ENCODE measurements at places on chromosomes 2 and 18.

- no peak for DNase-seq
These were observed 22.5 kb downstream of the HJURP start for GRCh38 chr2:233831861-233832260.

DNA sequence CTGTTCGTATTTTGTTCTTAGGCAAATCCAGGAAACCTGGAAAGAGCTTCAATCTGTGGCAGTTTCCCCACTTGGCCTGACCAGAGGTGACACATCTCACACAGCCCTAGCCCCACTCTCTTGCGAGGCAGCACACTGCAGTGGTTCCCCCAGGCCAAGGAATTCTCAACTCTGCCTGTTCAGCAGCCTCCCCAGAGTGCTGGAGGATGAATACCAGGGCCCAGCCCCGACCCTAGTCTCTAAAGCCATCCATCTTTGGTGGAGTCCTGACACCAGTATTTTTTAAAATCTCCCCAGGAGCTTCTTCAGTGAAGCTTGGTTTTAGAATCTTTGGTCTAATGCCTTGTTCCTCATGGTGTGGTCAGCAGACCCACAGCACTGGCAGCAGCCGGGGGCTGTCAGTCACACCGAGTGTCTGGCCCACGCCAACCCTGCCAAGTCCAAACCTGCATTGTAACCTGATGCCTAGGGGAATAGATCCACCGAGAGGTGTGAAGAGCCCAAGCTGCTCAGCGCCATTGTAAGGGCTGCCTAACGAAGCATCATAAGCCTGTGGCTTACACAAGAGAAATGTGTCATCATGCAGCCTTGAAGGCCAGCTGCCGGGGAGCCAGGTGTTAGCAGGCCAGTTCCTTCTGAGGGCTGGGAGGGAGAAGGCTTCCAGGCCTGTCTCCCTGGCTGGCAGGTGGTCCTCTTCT is 428.7 kb upstream of the ID2 start:
- DNase-seq, result no peak

DNA sequence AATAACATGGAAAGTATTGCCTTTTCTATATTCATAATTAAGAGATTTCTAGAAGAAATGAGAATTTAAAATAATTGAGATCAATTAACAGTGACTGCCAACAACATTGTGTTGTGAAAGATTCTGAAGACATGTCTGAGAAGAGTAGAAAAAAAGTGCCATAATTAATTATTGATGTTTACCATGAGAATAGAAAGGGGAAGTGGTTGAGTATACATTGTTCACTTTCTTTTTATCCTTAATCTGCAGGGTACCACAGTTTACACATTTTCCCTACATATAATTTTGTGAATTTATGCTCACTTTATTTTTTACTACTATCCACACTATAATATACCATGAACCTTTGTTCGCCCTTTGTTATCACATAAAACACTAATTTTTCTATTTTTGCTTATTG is 47.1 kb upstream of the UBE2E3 start:
- no peak for DNase-seq

DNA sequence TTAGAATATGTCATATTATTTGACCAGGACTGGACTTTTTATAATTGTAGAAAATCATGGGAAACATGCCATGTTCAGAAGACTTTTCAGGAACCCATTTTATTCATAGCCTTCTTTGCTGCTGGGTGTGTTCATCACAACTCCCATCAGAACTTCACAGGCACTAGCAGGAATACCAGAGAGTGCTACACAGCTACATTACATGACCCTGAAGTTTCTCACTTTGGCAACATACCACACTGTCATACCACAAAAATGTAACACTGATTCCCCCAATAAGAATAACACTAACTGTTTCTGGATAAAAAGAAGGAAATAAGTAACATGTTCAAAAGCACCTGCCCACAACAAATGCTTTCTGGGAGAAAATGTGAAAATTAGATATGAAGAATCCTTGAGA is 405.4 kb downstream of the CDH2 start:
- no peak for DNase-seq

DNA sequence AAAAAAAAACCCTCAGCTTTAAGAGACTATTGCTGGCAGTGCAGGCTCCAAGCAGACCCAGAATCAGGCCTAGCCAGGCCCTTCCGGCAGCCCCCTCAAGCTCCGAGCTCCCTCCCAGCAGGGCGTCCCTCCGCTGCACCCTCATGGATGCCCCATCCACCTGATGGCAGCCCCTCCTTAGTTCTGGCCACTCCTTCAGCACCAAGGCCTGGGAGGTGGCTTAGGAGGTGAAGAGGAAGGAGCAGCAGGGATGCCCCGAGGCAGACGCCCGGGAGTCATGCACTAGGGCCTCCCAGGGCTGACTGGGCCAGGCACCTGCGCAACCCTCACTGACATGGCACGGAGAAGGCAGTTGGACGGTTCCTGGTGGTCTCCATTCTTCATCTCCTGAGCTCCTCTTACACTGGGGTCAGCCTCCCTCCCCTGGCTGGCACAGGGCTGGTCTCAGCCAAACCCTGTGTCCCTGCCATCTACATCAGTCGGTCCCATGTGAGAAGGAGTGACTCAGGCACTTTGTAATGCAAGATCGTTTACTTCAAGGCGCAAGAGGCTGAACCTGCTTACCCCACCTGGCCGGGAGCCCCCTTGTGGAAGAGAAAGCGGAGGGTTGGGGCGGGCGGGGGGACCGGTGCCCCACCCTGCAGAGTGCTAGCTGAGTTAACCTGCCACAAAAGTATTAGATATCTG is 53.5 kb upstream of the ID2 start:
- DNase-seq, result no peak

- no peak for DNase-seq
These were observed 11.0 kb upstream of the KYNU start for GRCh38 chr2:142866426-142866825.

DNA sequence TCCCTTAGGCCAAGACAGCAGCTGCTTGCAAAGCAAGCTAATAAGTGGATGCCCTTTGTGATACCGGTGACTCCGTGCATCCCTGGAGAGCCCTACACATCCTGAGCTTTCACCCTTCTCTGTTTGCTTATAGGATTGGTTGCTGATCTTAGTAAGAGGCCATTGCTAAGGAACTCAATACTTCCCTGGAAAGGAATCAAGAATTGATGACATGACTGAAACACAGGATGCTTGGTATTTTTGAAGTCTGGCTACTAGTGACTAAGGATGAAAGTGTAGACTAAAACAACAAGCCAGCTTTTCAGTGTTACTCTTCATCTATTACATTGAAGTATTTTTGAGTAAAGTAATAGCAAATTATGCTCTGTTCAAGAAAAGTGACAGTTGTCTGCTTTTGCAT is 123.0 kb upstream of the SERPINE2 start:
- no peak for DNase-seq

DNA sequence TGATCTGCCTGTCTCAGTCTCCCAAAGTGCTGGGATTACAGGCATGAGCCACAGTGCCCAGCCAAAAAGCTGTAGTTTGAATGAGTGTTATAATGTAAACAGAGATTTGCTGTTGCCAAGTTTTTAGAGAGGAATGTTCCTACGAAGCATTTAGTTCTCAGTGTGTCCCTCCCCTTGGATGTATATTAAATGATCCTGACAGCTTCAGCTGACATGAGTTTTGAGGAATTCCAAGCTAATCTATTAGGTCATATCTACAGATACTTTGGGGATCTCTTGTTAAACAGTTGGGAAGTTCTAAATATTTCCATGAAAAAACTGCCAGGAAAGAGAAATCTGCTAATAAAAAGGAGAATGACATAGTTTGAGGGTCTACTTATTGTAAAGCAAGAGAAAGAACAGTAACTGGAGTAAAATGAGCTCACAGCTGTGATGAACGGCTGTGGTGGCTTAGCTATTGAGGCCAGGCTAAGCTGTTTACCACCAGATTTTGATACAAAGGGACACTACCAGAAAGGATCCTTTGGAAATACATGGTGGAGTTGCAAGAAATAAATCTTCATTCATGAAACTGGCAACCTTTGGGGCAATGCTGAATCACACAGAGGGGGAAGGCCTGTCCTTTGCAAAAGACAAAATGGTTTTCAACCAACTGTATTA is 2.6 kb upstream of the STON1 start:
- no peak for DNase-seq

GRCh38 chr2:149422337-149422990 is 92.1 kb downstream of the LYPD6 start:
- DNase-seq, result no peak

DNA sequence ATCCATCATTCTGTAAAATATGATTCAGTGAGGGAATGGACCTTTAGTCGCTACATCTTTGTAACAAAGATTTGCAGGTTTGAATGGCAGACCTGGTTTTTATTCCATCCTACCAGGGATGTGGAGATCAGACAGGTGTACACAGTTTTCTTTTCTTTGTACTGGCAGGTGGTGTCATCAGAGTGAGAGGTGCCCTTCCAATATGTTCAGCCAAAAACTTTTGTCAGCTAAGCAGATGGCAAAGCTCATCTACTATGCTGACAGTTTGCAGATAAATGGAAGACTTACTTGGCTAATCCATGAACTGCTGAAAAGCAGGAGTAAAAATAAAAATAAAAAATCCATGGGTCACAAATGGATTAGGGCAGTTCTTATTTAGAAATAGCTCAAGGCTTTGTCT is 185.5 kb upstream of the DOK6 start:
- DNase-seq, result no peak

- DNase-seq, result peak; percentile 47
These were observed 13.3 kb downstream of the CD28 start for GRCh38 chr2:203719456-203720410.

- DNase-seq, result no peak
These were observed 88.3 kb upstream of the SALL3 start for GRCh38 chr18:78891185-78891762.

DNA sequence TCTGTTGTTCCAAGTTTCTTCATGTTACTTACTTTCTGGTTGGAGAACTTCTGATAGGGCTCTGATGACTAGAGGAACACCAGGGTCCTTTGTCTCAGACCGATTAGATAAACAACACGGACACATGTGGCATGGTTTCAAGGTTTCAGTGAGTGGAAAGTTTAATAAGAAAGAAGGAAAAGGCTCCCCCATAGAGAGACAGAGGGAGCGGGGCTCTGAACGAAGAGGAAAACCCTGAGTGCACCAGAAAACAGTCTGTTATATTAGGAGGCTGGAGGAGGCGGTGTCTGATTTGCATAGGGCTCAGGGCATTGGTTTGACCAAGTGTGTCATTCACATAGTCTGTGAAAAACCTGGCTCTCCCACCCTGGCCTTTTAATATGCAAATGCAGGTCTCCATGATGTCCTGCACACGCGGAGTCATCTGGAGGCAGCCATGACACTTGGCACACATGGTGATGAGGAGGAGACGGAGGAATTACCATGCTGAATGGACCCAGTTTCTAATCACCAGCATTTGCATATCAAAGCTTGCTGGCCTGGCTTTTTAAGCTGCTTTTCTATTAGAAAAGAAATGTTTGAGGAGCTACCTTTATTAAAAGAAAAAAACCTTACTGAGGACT is 94.2 kb downstream of the PTPN4 start:
- no peak for DNase-seq

DNA sequence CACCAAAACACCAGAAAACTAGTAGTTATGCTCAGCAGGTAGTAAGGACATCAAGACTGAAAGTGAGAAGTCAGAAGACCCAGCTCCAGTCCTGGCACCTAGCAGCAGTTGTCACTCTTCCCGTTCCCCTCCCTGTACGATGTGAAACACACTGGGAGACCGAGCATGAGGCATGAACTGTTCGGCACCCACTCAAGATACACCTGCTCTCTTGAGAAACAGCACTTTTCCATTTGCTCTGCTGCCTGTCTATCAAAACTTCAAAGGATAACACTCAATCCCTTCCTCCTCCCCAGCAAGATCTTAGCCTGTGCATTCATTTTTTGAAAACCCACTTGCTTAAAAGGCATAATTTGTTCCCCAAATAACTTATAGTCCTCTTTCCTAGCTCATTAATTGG is 123.9 kb downstream of the PLEKHM3 start:
- DNase-seq, result no peak

GRCh38 chr2:9780368-9781130 is 62.7 kb upstream of the TAF1B start:
- no peak for DNase-seq

DNA sequence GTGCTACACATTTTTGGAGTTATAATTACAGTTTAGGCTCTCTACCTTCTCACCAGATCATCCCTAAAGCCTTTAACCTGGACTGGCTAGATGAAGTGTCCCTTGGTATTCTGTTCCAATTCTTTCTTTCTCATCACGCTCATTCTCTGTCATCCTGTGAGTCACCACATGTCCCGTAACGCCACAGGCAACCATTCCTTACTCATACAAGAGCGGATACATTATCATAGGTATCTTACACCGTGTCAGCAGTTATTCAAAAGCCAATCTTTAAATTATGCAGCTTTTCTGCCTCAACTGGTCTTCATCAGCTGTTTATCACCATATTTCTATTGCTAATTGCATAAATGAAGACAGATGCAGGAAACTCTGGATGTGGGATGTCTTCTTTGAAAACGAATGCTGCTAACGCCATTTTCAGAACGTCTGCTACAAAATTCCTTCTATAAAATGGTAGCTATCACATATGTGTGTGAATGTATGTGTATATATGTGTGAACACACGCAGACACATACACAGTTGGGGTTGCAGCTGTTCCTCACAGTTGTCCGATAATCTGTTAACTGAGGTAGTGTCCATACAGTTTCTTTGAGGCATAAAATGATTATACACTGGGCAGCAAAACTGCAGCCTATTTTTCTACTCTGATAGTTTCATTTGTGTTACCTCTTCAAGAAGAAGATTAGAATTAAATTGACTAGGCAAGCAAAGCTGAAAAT is 47.9 kb downstream of the EML6 start:
- DNase-seq, result no peak

GRCh38 chr2:138440759-138441158 is 60.8 kb upstream of the SPOPL start:
- DNase-seq, result no peak

- no peak for DNase-seq
These were observed 198.2 kb downstream of the MYO1B start for GRCh38 chr2:191443446-191443845.

DNA sequence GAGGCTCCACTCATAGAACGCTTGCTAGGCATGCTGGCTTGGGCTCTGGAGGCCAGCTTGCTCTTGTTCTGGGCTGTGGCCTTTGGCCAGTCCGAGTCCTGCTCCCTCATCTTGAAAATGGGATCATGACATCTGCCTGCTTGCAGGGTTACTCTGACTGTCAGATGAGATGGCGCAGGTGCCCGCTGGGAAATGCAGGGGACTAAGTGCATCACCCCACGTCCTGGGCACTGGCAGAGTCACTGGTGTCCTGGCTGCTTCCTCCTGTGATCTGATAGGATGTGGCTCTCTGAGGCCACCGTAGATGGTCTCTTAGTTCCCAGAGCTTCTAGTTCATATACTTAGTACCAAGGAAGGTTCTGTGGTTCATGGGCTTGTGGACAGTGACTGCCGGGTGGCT is 18.5 kb downstream of the LDLRAD4 start:
- no peak for DNase-seq
